ENCODE measurements at places on chromosomes 4 and X. TPM values are rescaled to one million over a fixed set of nuclear protein-coding genes. Genes with fewer than 3 reads are reported as not detected.

DNA sequence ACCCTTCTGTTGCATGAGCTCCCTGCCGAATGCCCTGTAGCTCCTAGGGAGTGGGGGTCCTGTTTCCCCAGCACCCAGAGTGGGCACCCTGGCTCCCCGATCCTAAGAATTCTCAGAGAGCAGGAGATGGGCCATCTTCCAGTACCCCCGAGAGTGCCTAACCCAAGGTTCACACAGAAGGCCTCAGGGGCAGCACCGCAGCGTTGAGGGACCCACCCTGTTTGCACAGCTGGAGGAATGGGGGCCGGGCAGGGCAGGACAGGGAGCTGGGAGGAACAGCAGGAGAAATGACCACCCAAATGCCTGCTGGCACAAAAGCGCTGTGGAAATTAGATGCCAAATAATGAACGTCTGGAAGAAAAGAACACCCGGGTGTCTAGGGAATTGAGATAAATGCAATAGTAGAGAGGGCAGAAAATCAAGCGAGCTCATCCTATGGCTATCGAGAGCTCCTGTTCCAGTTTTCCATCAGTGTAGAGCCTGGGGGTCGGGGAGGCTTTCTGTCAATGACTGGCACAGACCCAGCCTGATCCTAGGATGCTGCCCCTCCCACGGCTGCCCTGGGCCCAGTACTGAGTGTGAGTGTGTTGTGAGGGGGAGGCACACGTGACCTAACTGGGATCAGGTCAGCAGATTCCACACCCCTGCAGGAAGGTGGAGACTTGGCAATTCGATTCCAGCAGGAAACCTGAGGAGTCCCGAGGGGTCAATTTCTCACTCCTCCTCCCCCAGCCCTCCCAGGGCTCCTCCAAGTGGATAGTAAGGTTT is 25.7 kb downstream of the SEPTIN6 start:
- DNase-seq = no peak

DNA sequence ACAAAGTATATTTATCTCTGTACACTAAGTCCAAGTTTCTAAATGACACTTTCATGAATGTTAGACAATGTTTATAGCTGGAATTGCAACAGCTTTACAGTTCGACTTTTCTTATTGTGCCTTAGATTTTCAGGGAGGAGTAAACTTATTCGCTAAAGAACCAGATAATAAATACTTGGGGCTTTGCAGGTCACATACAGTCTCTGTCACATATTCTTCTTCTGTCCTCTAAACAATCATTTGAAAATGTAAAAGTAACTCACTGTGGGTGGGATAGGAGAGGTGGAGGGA is 132.6 kb downstream of the SPRY1 start:
- no peak for DNase-seq

- DNase-seq = peak; percentile 6
Measured at GRCh38 chr4:71941001-71941400, 90.8 kb upstream of the NPFFR2 start.

- DNase-seq = no peak
Measured at GRCh38 chrX:24325231-24325630, 11.4 kb upstream of the SUPT20HL2 start.

- no peak for DNase-seq
Measured at GRCh38 chr4:154779362-154779947, 1.6 kb upstream of the RBM46 start.

GRCh38 chr4:131063878-131064277 is 1967.9 kb downstream of the C4orf33 start:
- DNase-seq = no peak

DNA sequence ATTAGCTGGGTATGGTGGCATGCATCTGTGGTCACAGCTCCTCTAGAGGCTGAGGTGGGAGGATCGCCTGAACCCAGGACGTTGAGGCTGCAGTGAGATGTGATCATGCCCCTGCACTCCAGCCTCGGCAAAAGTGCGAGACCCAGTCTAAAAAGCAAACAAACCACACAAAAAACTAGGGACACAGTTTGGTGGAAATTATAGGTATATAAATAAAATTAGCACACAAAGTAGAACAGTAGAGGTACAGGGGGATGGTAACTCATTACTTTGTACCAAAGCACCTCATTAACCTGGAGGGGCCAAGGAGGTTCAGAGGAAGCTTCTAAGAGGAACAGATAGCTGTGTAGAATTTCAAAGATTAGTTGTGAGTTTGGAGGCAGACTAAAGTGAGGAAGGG is 5.1 kb downstream of the VBP1 start:
- DNase-seq = no peak

The DUX4 gene
- not detected for total RNA-seq

DNA sequence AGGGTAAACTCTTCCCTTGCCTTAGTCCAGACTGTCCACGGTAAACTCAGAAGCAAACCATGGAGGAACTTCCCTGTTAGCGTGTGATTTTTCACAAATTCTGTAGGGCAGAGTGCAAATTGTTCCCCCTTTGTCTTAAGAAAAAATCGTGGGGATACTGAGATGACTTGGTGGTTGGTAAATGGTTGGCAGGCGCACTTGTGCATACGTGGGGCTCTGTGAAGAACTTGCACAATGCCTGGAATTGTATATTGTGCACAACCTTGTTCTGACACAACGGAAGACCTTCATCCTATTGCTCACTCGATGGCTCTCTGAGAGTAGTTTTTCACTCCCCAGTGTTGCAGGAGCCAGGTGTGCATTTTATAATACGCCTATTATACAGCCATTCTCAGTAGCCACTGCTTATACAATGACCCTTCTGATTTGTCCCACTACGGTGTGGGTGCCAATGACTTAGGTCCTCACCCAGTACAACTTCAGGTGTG is 150.0 kb downstream of the SPRY1 start:
- DNase-seq = peak; percentile 12

- no peak for DNase-seq
Measured at GRCh38 chrX:149131774-149132173, 373.3 kb downstream of the IDS start.

DNA sequence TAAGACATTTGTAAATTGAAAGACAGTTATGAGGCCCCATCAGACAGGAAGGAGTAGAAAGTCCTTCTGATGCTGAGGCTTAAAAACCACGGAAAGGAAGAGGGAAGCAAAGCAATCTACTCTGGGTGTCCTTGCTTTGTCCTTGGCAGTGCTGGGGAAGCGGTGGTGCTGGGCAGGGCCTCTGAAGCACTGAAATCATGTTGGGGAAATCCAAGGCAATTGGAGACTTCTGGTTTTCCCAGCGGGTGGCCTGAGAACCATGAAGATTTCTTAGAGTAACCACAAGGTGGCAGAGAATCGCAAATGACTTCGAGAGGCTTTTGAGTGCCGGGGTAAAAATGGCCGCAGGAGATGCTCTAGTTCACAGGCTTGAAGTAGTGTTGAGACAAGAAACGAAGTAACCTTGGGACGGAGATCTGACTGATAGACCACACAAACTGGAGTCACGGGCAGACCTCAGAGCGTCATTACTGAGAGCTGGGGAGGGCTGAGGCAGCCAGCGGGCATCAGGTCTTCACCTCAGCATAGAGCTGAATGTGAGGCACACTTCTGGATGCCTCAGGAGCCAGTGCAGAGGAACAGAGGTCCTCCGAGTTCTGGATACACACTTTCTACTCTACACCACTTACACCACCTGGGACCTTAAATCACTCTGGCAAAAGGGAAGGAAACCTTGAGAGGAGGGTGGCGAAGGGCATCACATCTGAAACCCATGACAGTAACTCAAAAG is 130.7 kb upstream of the GPRIN3 start:
- peak; percentile 50 for DNase-seq

The CCDC158 gene
- not detected for total RNA-seq

GRCh38 chr4:5212255-5213013 is 161.2 kb downstream of the STK32B start:
- no peak for DNase-seq

DNA sequence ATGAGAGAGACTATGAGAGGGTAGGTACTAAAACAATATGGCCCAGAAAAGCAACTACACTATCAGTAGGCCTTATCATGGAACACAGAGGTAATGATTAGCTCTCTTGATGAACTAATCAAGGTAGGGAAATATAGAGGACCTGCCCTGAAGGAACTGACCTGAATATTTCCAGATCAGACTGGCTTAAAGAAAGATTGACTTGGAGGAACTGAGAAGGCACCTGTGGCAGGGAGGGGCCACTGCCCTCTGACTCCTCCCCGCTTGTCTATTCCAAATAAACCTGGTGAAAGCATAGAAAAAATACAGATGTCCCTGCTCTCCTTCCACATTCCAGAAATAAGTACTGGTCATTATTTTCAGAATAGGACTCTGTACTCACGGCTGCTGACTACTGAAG is 5.5 kb downstream of the RPS6KA6 start:
- no peak for DNase-seq

DNA sequence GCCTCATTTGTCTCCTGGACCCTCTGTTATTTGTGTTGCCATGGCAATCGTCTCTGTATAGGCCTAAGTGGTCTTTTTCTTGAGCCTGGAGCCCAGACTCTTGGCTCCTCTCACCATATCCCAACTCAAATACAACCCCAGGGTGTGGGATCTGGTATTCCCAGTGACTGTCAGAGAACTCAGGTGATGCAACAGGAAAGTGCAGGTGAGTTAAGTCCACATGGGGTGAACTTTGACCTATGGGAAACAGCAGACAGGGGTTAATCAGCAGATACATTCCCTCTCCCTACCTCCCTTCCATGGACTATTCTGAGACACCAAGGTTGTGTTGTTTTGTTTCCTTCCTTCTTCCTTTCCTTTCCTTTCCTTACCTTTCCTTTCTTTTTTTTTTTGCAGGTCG is 130.9 kb upstream of the RPS6KA3 start:
- DNase-seq = no peak

GRCh38 chr4:172648471-172648870 is 520.1 kb upstream of the GALNT7 start:
- DNase-seq = no peak

DNA sequence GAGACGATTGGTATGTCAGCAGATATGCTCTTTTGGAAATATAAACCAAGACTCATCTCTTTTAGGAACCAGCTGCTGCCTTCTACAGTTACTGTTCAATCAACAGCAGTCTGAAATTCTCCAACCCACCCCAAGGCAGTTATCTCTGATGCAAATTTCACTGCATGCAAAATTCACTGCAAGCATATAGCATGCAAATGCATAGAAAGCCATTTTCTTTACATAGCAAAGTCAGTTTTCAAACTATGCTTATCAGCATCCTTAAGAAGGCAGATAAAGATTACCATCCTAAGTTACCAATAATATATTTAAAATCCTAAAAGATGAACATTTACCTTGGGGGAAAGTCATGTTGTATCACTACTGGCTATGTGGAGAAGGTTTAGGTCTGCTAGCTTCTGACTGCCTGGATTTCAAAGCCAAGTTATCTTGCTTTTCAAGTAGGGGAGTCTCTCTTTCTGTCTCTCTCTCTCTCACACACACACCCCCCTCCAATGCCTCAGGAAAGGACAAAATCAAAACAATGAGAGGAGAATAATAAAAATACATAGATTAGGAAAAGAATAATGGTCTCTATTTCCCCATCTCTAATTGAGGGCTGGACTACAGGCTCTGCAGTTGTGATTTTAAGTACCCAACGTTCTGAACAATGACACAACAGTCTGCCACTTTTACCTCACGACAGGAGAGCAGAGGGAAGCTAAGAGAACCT is 1.5 kb downstream of the NMU start:
- no peak for DNase-seq

DNA sequence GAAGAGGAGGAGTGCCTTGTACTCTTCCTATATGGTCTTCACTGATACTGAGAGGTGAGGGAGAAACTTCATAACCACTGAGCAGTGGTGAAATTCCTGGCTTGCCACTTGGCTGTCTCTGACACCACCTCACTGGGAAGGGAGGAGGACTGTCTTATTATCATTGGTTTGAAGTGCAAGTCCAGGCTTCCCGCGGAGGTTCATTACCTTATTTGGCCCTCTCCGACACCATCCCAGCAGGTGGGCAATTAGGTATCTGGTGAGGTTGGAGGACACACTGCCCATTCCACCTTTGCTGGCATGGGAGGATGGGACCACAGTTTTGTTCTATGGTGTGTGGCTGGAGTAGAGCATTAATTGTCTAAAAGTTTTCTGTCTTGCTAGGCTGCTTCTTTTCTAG is 206.1 kb downstream of the LHFPL1 start:
- no peak for DNase-seq

The METAP1 gene
- total RNA-seq = 60.5 TPM

The TRMT44 gene
- total RNA-seq = 37.6 TPM

The SEC24D gene
- total RNA-seq = 27.3 TPM

Data from Calu3 (cell line).